ENCODE measurements at places on chromosomes 7 and 10. TPM values are rescaled to one million over a fixed set of nuclear protein-coding genes. Genes with fewer than 3 reads are reported as not detected.

DNA sequence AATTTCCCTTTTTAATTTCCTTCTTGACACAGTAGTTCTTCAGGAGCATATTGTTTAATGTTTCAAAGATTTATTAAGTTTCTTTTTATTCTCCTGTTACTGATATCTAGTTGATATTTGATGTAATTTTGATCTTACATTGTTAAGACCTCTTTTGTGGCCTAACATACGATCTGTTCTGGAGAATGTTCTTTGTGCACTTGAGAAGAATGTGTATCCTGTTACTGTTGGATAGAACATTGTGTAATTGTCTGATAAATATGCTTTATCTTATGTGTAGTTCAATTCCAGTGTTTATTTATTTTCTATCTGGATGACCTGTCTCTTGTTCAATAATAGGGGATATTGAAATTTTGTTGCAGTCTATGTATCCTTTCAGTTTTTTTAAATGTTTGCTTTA lies 106.7 kb downstream of the ITGB1 start:
- no peak for DNase-seq

- no peak for DNase-seq
These were observed 84.0 kb downstream of the VPS41 start for GRCh38 chr7:38824948-38825347.

- no peak for DNase-seq
These were observed 137.3 kb downstream of the AUTS2 start for GRCh38 chr7:69735582-69735981.

- DNase-seq = no peak
These were observed 381.4 kb downstream of the DGKB start for GRCh38 chr7:14521183-14521582.

DNA sequence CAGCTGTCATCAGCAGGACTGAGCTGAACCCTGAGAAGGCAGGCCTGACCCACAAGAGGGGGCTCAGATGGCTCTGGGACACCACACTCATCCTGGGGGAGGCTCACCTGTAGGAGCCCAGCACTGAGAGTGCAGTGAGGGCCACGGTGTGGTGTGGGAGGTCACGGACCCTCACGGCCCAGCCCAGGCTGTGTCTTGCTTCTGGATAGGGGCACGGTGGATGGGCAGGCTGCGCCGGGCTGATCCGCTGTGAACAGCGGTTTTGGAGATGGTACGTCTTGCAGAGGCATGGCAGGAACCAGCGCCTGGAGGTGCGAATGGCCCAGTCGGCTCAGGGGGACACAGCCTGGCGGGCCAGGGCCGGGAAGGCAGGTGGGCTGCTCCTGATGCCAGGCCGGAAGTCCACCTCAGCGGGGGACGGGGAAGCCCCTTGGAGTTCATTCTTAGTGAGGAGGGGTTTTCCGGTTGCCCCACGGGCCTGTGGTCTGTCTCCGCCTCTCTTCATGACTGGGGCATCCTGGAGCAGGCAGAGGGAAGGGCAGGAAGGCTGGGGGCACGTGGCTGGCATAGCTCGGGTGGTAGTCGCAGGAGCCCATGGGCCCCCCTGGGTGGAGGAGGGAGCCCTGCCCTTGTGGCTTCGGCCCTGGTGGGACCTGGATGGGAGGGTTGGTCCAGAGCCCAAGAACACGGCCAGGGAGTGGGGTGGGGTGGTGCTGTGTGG lies 112.5 kb downstream of the UNCX start:
- no peak for DNase-seq

DNA sequence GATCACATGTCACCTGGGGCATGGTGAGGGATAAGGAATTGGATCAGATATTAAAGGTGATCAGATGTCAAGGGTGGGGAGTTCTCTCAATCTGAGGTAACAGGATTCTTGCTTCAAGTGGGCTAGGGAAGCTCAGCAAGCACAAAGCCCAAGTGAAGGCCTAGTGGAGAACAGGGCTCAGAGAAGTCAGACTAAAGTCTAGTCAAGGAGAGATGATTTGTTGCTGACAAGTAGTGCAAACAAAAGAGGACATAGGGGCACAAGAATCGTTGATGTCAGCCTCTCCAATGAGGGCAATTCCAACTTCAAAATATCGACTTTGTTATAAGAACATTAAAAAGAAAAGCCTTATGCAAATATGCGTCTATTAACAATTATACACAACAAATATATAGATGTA lies 852.8 kb upstream of the CELF2 start:
- DNase-seq = peak; percentile 3

DNA sequence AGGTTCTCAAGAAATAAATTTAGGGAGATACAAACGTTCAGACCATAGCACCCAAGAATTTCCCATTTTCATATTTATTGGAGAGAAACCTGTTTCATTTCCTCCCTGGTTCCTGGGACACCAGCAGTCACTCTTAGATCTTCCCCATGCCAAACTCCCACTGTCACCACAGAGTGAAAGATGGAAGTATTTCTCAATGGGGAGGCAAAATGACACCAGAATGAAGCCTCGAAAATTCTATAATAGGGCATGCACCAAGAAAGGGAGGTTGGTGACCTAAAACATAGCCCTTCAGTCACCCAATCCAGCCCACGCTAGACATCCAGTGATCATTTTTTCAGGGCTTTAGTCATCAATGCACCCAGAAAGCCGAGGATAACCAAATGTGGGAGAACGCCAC lies 148.1 kb upstream of the PLXDC2 start:
- DNase-seq = no peak

DNA sequence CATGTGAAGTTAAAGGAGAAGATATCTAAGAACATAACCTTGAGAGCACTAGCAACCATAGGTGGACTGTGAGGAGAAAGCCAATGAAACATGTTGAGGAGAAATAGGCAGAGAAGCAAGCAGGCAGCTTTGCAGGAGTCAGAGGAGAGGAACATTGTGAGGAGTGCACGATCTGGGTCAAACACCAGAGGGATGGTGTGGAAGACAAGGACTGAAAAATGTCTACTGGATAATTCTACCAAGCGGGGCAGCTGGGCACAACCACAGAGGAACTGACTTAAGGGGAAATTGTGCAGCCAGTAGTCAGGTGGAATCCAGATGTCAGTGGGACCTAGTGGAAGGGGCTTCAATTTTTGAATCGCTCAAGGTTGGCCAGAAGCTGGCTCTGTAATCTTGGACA lies 111.9 kb upstream of the LANCL2 start:
- DNase-seq = peak; percentile 5

DNA sequence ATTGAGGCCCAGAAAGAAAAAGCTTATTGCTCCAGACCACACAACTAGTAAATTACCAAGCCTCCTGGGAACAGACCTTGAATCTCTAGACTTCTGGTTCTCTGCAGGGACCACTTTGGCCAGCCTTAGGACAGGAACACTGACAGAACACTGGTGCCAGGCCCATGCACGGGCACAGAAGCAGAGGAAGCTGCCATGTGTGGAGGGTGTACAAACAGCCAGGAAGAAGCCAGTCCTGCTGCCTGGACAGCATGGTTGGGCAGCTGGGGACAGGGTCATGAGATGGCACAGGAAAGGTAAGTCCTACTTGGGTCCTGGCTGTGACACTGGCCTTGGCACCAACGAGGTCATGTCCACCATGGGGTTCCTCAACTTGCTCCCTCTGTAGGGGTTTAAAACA lies 19.2 kb downstream of the MMRN2 start:
- DNase-seq = no peak

DNA sequence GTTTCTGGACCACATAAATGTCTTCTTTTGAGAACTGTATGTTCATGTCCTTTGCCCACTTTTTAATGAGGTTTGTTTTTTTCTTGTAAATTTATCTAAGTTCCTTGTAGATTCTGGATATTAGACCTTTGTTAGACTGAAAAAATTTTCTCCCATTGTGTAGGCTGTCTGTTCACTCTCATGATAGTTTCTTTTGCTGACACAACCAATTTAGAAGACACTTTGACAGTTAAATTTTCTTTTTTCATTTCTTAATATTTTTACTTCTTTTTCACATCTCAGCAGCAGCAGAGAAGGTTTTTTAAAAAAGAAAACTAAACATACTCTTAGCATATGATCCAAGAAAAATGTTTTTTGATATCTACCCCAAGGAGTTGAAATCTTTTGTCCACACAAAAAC lies 61.8 kb downstream of the RNF32 start:
- DNase-seq = no peak

- DNase-seq = no peak
These were observed 124.0 kb downstream of the AOAH start for GRCh38 chr7:36600314-36600682.

The ABCC2 gene
- 0.44 TPM for total RNA-seq

The CUBN gene
- 0.10 TPM for total RNA-seq

The ZNRF2 gene
- 23.8 TPM for total RNA-seq

The VSTM4 gene
- total RNA-seq = 0.31 TPM

All from H7 (cell line).